ENCODE measurements at places on chromosomes 11 and 22.

DNA sequence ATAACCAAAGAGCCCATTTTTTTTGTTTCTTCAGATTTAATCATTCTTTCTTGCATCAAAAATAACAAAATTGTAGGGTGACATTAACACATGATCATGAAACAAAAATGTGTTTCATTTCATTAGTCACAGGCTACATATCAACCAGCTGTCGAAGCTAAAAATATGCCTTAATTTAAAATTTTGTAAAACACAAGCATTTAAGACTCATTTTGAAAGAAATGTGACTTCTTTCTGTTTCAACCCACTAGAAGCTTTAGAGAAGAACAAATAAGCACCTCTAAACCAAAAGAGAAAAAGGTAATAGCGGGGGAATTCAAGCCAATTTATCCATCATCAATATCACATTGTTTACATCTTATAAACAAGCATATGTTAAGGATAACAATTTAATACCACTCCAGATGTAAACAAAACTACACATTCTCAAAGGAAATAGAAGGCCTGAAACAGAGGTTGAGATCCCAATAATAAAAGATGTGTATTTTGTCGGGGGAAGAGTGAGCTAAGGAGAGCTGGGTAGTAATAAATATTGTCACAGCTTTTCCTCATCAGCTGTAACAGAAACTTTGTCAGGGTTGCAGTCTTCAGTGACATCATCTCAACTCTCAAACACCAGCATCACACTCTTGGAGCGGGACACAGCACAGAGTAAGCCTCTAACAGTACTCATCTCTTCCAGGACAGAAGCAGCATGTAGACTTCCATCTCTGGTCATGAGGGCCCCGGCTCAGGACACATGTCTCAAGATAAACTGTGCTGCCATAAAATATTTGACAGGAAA is 42.0 kb downstream of the ALG9 start:
- H3K4me3 ChIP-seq, result no peak overlapping the region
- no peaks in the 10 kb centered on the region for H3K27me3 ChIP-seq
- no peaks in the 10 kb centered on the region for H3K36me3 ChIP-seq
- no peaks in the 10 kb centered on the region for H3K4me1 ChIP-seq
- no peak overlapping the region for H3K27ac ChIP-seq

GRCh38 chr11:85813721-85814120 is 2.8 kb upstream of the SYTL2 start:
- H3K4me3 ChIP-seq, result no peak overlapping the region
- no peak overlapping the region for H3K27ac ChIP-seq
- H3K27me3 ChIP-seq, result peaks cover 1% of the 10 kb centered on the region

DNA sequence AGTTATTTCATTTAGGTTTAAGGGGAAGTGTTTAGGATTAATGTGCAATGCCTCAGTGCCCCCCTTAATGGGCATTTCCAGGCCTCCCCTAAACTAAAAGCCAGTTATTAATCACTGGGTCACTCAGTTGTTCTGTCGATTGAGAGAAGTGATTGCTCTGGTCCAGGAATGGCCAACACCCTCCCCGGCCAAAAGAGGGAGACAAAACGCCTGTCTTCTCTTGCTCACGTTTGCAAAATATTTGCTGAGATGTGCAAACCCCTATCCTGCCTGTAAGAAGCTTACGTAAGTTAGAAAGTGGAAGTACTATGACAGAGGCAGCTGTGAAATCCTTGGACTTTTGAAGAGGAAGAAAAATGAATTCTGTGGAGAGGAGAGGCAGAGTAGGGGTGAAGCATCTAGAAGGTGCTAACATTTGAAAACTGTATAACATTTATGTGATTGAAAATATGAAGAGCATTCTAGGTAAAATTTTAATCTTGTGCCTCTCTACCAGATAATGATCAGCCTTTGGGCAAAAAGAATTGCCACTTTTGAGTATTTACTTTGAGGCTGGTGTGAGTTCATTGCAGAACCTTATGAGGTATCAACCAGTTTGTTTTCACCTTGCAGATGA is 37.7 kb downstream of the NTM start:
- H3K27ac ChIP-seq, result no peak overlapping the region
- no peak overlapping the region for H3K4me3 ChIP-seq
- H3K36me3 ChIP-seq, result no peaks in the 10 kb centered on the region
- no peaks in the 10 kb centered on the region for H3K27me3 ChIP-seq
- no peaks in the 10 kb centered on the region for H3K4me1 ChIP-seq
- DNase-seq, result peak; percentile 49

GRCh38 chr11:120615391-120615790 is 103.8 kb downstream of the GRIK4 start:
- H3K4me3 ChIP-seq, result no peak overlapping the region
- peaks cover 9% of the 10 kb centered on the region for H3K4me1 ChIP-seq
- H3K27ac ChIP-seq, result no peak overlapping the region
- no peaks in the 10 kb centered on the region for H3K27me3 ChIP-seq

GRCh38 chr11:82858556-82859091 is 41.6 kb downstream of the PRCP start:
- no peak overlapping the region for H3K27ac ChIP-seq
- no peaks in the 10 kb centered on the region for H3K27me3 ChIP-seq
- no peaks in the 10 kb centered on the region for H3K4me1 ChIP-seq
- peaks cover 5% of the 10 kb centered on the region for H3K36me3 ChIP-seq
- H3K4me3 ChIP-seq, result no peak overlapping the region
- DNase-seq, result no peak

- peaks cover 4% of the 10 kb centered on the region for H3K4me1 ChIP-seq
- H3K36me3 ChIP-seq, result no peaks in the 10 kb centered on the region
- no peak overlapping the region for H3K4me3 ChIP-seq
- H3K27ac ChIP-seq, result no peak overlapping the region
Measured at GRCh38 chr11:61688365-61689163, 8.4 kb downstream of the DAGLA start.

DNA sequence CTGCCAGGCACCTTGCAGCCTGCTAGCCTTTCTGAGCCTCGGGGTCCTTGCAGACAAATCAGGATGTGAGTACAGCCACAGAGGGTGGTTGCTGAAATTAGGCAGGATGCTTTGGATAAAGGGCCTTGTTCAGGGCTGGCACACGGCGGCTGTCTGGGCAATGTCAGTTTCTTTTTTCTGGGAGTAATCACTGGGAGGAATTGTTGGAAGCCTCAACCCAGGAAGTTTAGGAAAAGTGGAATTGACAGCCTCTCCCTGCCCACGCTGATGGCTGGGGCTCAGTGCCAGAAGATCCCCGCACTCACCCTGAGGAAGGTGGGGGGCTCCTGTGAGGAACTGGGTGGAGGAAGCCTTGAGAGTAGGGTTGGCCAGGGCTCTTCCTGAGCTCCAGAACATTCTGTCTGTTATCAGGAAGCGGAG is 37.4 kb downstream of the CD82 start:
- H3K36me3 ChIP-seq, result no peaks in the 10 kb centered on the region
- H3K27me3 ChIP-seq, result no peaks in the 10 kb centered on the region
- H3K4me3 ChIP-seq, result no peak overlapping the region

DNA sequence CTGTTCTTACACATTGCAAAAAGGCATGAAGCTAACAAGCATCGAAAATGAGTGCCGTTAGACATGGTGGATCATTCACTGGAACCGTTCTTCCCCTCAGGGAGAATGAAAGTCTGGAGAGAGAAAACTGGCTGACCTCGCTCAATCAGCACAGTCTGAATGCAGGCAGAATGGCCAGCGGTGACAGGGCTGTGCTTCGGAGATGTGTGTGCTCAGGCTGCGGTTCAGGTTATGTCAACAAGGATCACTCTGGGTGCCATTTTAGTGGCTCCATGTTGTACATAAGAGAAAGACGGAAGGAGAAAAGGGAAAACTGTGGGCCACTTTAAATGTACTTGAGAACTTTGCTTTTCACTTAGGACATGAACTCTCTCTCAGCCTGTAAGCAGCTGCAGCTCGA is 749.8 kb upstream of the ARHGAP42 start:
- H3K4me3 ChIP-seq, result no peak overlapping the region
- H3K27me3 ChIP-seq, result no peaks in the 10 kb centered on the region
- no peak for DNase-seq
- no peaks in the 10 kb centered on the region for H3K4me1 ChIP-seq

GRCh38 chr11:16896729-16897469 is 117.3 kb downstream of the PLEKHA7 start:
- peak overlapping the region; percentile 47 for H3K4me3 ChIP-seq
- H3K27me3 ChIP-seq, result no peaks in the 10 kb centered on the region
- peaks cover 10% of the 10 kb centered on the region for H3K4me1 ChIP-seq
- H3K36me3 ChIP-seq, result no peaks in the 10 kb centered on the region
- no peak for DNase-seq

DNA sequence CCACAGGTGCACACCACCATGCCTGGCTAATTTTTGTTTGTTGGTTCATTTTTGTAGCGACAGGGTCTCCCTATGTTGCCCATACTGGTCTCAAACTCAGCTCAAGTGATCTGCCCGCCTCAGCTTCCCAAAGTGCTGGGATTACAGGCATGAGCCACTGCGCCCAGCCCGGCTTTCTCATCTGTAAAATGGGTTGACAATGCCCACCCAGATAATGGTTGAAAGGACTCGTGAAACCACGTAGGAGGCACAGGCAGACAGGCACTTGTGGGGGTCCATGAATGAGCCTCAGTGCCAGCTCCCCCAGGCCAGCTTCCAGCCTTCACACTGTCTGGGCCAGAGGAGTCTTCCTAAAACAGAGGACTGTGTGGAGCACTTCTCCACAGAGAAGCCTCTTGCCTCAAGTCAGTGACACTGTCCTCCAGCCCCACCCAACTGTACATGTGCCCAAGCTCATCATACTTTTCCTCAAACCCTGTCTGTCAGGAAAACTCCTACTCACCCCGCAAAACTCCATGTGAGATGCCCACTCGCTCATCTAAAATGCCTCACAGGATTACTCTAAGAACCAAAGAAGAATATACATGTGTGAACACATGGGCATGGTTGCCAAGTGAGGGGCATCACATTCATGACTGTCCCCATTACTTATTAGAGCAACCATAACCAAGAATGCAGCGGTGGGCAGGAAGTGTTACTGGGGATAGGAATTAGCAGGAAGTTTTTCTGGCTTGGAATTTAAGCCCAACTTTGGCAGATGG is 32.1 kb upstream of the WNT7B start:
- DNase-seq, result no peak
- H3K27ac ChIP-seq, result no peak overlapping the region
- H3K36me3 ChIP-seq, result no peaks in the 10 kb centered on the region
- no peak overlapping the region for H3K4me3 ChIP-seq
- H3K27me3 ChIP-seq, result no peaks in the 10 kb centered on the region
- H3K4me1 ChIP-seq, result no peaks in the 10 kb centered on the region

GRCh38 chr11:11640152-11640551 is 18.3 kb upstream of the GALNT18 start:
- H3K4me1 ChIP-seq, result no peaks in the 10 kb centered on the region
- no peak for DNase-seq

- DNase-seq, result no peak
- H3K27ac ChIP-seq, result no peak overlapping the region
- H3K36me3 ChIP-seq, result peaks cover 4% of the 10 kb centered on the region
- H3K27me3 ChIP-seq, result no peaks in the 10 kb centered on the region
- no peaks in the 10 kb centered on the region for H3K4me1 ChIP-seq
- H3K4me3 ChIP-seq, result no peak overlapping the region
Measured at GRCh38 chr22:38347944-38348750, 30.9 kb upstream of the CSNK1E start.

GRCh38 chr22:19800761-19801244 is 40.2 kb downstream of the TBX1 start:
- H3K4me1 ChIP-seq, result no peaks in the 10 kb centered on the region
- no peak overlapping the region for H3K27ac ChIP-seq
- no peak overlapping the region for H3K4me3 ChIP-seq
- peak; percentile 69 for DNase-seq
- H3K36me3 ChIP-seq, result peaks cover 2% of the 10 kb centered on the region

DNA sequence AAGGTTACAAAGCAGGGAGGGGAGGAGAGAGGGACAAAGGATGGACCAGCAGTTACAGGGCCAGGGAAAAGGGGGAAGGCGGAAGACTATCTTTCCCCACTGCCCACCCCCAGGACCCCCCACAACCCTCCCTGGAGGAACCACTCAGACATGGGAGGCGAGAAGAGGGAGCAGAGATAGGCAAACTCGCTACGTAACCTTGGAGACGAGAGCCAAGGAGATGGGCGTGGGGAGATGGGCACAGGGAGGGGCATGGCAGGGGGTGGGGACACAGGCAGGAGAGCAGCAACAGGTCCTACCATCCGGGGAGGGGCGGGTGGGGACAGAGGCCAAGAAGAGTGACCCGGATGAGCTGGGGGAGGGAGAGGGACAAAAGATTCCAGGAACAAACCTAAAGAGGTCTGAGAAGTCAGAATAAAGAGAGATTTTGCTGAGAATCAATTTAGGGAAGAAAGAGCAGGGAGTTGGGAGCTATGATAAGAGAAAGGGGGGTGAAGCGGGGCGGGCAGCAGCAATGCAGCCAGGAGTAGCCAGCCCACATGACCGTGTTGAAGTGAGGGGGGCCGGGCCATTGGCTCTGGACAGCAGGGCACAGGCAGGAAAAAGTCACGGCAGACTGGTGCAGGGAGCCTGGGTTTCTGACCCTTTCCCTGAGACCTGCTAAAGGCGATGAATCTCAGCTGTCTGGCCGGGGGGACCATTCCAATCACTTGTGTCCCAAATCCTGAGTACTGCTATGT is 128.4 kb downstream of the BUD13 start:
- H3K27ac ChIP-seq, result no peak overlapping the region
- H3K36me3 ChIP-seq, result no peaks in the 10 kb centered on the region
- H3K4me1 ChIP-seq, result no peaks in the 10 kb centered on the region

DNA sequence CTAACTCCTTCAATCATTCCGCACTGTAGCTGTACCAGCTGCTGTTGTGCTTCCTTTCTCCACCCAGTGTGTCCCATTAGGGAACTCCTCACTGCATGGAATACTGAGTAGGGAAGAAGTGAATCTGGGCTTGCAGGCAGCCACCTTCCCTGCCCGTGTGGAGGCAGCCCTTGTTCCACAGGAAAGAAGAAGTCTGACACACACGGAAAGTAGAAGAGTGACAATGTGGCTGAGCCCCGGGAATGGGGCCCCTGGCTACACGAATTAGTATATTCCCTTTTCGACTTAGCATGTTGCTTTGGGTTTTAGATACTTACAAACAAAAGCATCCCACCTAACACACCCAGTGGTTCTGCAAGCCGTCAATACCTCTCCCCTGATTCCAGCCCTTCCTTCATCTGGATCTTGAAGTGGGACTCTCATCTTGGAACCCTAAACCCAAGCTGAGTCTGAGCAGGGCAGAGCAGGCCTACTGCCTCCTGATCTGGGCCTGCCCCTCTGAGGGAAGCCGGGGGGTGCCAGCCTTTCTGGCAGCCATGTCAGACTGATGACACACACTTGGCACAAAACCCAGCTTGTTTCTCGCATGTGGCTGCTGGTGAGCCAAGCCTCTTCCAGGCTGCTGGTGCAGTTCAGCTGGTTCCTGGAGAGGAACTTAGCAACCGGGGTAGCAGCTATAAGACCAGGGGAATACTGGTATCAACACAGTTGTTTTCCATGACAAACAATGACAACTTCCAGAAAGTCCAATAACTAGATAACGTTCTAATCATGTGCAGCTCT is 71.6 kb downstream of the C11orf58 start:
- no peaks in the 10 kb centered on the region for H3K4me1 ChIP-seq
- DNase-seq, result no peak
- peaks cover 17% of the 10 kb centered on the region for H3K36me3 ChIP-seq
- H3K27ac ChIP-seq, result no peak overlapping the region
- H3K4me3 ChIP-seq, result no peak overlapping the region
